ENCODE measurements at places on chromosomes 2 and 18. TPM values are rescaled to one million over a fixed set of nuclear protein-coding genes. Genes with fewer than 3 reads are reported as not detected.

DNA sequence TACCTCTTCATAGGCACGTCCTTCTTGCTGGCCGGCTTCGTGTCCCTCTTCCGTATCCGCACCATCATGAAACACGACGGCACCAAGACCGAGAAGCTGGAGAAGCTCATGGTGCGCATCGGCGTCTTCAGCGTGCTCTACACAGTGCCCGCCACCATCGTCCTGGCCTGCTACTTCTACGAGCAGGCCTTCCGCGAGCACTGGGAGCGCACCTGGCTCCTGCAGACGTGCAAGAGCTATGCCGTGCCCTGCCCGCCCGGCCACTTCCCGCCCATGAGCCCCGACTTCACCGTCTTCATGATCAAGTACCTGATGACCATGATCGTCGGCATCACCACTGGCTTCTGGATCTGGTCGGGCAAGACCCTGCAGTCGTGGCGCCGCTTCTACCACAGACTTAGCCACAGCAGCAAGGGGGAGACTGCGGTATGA, 2.3 kb downstream of the FZD7 start:
- DNase-seq, result no peak

- peak; percentile 49 for DNase-seq
Observed at GRCh38 chr2:23381084-23381483, 3.9 kb upstream of the KLHL29 start.

DNA sequence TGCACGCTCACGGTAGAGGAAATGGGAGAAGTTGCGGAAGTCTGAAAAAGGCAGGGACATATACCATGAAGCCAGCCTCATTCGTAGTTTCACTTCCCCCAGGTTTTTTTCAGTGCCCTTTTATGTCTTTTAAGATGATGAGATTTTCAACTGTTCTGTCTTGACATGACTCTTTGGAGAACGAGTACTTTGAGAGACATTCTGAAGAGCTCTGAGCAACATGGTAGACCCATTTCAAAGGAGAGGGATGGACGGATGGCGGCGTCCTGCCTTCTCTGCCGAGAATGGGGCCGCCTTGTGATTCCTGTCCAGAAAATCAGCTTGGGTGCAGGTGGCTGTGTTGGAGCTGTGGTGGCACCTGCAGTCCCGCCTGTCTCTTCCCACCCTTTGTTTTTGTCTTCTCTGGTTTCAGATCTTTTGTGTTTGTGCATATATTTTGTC, 41.7 kb downstream of the SH3BP4 start:
- no peak for DNase-seq

Gene GORASP2
- total RNA-seq, result 50.9 TPM

DNA sequence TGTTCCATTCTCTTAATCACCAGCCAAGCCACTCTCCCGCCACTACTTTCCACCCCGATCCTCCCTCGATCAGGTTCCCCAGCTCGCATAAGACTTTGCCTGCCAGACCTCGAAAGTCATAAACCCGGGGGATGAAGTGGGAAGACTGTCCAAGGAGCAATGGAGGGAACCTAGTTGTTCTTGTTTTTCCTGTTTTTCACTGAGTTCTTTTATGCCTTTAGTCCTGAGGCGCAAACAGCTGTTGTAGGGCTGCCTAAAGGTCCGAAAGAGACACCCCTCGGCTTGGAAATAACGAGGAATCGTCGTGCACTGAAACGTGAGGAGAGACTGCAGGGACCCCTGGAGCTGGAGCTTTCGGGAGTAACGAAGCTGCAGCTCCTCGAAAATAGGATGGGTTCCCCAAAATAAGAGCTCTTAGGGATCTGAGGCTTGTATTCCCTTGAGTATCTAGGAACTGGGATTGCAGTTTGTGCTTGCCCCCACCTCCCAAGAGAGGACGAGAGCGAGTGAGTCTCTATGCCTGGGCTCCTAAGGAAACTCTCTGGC, 1.7 kb upstream of the HOXD12 start:
- no peak for DNase-seq

- DNase-seq, result no peak
Observed at GRCh38 chr2:224722250-224722649, 6.1 kb upstream of the CCDC195 start.

GRCh38 chr2:102049756-102050443, 58.1 kb downstream of the IL1R2 start:
- peak; percentile 73 for DNase-seq

Gene TCF23
- total RNA-seq, result not detected

GRCh38 chr2:63596401-63596883, 7.7 kb downstream of the MDH1 start:
- no peak for DNase-seq

DNA sequence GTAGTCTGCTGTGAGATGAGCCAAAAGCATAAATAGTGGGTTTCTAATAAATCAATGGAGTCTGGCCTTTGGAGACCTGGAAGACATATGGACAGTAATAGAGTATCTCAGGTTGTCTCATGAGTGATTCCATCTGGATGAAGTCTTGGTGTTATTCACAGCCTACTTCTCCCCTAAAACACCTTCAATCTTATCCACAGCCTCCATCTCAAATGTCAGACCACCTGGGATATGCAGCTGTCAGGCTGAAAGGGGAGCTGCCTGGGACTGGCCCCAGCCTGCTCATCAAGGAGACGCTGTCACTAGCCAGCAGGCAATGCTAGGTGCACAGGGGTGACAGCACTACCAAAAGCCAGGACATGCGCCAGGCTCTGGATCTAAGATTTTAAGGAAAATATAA, 684.0 kb upstream of the ZEB2 start:
- DNase-seq, result no peak

Gene ATAD2B
- 38.3 TPM for total RNA-seq

GRCh38 chr18:23614891-23615290, 28.6 kb upstream of the NPC1 start:
- DNase-seq, result no peak

Gene SIX3
- total RNA-seq, result not detected

Gene SLC19A3
- total RNA-seq, result 4.9 TPM

GRCh38 chr2:217035967-217036366, 176.1 kb upstream of the TNP1 start:
- no peak for DNase-seq

Gene DCC
- total RNA-seq, result not detected

Gene CFAP221
- total RNA-seq, result not detected

Gene ZSWIM2
- total RNA-seq, result not detected

DNA sequence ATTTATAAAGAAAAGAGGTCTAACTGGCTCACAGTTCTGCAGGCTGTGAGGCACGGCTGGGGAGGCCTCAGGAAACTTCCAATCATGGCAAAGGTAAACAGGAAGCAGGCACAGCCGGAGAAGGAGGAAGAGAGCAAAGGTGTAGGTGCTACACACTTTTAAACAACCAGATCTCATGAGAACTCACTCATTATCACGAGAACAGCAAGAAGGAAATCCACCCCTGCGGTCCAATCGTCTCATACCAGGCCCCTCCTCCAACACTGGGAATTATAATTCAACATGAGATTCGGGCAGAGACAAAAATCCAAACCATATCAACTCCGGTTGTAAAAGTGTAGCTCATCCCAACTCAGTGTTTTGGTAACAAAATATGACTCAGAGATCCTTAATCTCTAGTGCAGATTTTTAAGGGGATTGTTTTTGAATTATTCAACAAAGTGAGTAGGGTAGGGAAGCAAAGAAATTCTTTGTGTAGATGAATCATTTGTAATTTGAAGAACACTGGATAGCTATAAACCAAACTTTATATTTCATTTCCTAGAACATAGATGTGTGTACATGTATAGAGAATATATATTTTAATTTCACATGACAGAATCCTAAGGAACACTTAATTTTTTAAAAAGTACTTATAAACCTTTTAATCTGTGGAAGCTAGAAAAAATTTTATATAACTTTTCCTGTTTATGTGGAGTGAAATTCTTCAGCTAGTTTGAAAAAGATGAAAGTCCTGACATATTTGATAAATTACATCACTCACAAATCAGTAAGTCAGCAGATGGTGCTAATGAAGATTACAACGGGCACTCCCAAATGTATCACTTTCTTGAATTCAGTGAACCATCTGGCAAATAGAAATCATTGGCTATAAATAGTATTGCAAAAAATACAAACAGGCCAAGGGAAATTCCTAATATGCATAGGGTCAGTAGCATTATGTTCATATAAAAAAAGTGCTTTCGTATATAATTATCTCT, 130.1 kb downstream of the OLA1 start:
- DNase-seq, result no peak

DNA sequence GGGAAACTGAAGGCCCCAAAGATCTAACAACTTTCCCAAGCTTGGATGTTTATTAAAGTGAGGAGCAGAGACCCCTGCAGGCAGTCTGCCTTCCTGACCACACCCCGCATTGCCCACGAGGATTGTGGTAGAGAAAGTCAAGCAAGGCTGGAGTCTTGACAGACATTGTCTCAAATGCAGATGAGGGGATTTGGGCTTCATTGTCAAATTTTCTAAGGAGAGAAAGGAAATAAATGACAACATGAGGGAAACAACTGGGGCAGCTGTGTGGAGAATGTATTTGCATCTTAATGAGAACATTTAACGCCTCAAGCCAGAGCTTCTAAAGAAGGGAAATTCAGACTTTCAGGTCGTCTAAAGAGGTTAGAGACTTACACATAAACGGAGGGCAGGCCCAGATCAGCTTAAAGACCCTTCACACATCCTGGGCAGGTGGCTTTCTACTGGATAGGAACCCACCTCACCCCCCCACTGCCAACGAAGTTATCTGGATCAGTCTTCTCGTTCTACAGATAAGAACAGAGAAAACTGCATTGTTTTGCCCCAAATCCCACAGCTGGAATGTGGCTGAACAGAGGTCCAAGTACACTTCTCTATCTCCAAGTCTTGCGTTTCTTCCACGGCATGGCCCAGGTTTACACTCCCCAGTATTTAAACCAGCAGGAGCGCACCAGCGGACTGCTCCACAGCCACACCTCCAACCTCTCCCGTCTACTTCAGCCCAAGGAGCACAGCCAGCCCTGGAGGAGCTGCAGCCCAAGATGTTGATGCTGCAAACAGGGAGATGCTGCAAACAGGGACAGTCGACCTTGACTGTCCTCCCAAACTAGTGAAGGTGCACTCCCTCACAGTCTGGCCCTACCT, 16.2 kb upstream of the SCG2 start:
- DNase-seq, result no peak

GRCh38 chr2:159904127-159904958, 106.3 kb upstream of the CD302 start:
- no peak for DNase-seq

DNA sequence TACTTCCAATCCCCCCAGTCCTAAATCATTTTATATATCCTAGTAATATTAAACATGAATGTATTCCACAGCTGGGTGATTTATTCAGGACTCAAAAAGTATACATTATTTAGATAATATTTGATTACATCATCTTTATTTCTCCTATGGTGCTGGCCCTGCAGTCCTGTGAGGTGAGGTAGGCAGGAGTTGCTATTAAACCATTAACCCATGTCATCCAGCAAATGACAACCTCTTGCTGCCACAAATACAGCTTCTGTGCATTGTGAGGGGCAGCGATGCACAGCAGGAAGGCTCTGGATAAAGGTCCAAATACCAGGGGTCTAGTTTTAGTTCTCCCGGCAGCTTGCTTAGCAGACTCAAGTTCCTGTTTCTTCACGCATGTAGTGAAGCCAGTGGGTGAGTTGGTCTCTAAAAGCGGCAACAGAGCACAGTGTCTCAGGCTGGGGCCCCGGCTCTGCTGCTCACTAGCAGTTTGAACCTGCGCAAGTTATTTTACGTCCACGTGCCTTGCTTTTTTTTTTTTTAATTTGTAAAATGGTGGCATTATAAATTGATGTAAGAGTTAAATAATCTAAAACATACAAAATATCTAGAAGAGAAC, 36.1 kb downstream of the INSIG2 start:
- DNase-seq, result no peak

GRCh38 chr2:240212425-240213225, 72.2 kb upstream of the OTOS start:
- DNase-seq, result no peak

GRCh38 chr18:23939896-23940295, 74.7 kb upstream of the TTC39C start:
- DNase-seq, result no peak

GRCh38 chr2:159442159-159442852, 155.8 kb upstream of the WDSUB1 start:
- no peak for DNase-seq

Gene CLEC4F
- 0.54 TPM for total RNA-seq

GRCh38 chr2:197042739-197043196, 116.3 kb upstream of the PGAP1 start:
- no peak for DNase-seq

DNA sequence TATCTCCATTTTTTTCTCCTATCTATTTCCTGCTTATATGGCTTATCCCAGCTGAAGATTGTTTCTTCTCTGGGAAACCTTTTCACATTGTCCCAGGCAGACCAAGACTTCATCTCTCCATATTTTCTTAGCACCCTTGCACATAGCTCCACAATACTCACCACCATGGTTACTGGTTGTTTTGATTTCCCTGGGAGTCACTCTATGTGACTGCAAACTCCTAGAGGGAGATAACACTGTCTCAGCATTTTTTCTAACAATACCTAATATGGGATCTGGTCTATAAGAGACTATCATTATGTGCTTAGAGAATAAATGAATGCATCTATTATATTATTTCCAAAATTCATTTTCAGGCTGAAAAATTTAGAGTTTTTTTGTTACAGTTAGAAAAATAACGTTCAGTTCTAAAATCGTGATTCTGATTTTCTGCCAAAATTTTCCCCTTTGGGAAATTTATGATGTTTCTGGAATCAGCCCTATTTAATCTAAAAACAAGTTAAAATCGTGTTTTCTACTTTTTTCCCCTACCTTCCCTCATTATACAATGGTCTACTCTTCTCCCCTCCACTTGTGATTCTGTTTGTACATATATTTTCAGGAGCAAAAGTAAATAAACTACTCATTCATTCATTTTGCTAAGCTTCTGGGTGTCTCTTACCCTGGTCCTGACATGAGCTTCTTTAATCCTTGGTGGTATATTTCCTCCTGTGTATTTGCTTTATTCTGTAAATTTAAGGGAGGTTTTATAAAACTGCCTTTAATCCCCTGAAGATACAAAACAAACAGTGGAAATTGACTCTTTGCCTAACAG, 95.4 kb downstream of the HNMT start:
- DNase-seq, result no peak

DNA sequence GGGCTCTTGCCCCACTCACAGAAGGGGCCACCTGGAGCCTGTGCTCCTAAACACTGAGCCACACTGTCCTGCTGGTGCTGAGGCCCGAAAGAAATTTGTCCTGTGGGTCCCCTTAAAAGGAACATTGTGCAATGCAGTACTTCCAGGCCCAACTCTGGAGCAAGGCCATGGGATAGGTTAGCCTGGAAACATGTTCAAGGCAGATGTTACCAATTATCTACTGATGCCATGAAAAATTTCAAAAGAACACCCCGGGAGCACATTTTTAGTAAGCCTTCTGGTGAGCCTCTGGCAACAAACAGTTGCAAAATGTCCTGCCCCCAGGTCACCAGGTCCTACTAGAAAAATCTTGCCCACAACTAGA, 12.3 kb upstream of the PTMA start:
- no peak for DNase-seq

Gene DNAH6
- total RNA-seq, result not detected

- no peak for DNase-seq
Observed at GRCh38 chr2:200415455-200415854, 94.4 kb downstream of the KCTD18 start.

Gene APCDD1
- total RNA-seq, result 75.8 TPM

All from thoracic aorta (tissue), 2 donors.